Cortex of kidney (tissue), 1 donor: ENCODE measurements at places on chromosomes 6 and 20.

DNA sequence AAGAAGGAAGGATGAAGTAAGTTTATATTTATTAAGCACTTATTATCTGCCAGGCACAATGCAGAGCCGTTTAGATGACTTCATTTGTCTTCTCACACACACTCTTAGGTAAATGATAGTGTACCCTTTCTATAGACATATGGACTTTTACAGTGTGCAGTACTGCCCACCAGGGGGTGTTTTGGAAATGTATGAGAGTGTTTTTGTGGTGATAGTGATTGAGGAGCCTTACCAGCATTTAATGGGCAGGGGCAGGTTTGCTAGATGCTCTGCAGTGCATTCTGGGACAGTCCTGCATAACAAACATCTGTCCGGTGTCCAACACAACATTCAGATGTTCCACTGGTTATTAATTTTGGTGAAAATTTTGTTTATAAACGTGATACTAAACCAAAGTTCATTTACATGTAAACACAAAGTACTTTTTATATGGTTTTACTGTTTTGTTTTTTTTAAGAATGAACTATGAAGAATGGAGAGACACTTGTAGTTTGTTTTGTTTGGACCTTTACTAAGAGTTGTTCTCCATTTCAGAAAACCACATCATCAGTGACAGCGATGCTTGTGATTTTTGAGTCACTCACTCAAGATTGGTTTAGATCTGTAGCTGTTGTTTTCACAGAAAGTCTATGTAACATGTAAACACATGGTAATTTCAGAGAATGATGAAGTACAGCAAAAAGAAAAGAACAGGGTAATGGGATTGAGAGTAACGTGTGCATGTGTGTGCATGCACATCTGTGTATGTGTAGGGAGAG is 19.9 kb downstream of the KCNS1 start:
- DNase-seq, result no peak

GRCh38 chr20:48725555-48725991 is 102.2 kb downstream of the PREX1 start:
- no peak for DNase-seq

DNA sequence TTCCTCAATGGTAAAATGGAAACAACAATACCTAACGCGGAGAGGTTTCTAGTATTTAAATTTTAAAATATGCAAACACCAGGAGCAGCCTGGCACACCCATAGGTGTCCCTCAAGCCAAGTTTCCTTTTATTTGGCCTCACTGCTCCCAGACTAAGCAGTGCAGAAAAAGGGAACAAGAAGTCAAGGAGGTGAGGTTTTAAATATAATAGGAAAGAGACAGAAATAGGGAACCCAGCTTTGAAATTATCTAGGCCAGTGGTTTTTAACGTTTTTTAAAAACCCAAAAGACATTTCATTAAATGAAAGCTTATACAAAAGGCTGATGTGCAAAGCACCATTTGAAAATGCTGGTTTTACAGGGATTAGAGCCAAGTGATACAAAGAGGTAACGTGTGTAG is 109.6 kb downstream of the SLC22A3 start:
- no peak for DNase-seq

DNA sequence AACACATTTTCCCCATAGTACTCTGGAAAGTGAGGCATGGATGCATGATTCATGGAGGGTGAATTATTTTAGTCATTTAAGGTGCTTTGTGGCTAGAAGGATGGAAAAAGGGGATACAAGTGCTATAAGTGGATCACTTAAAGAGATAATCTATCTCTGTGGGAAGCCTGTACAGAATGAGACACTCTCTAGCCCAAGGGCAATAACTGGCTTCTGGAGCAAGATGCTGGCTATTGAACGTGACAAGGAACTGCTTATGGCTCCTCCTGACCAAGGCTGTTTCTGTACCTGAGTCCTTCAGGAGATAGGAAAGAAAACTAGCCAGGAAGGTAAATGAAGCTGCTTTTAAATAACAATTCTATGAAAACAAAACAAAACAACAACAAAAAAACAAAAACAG is 590.7 kb downstream of the EYS start:
- DNase-seq, result no peak

DNA sequence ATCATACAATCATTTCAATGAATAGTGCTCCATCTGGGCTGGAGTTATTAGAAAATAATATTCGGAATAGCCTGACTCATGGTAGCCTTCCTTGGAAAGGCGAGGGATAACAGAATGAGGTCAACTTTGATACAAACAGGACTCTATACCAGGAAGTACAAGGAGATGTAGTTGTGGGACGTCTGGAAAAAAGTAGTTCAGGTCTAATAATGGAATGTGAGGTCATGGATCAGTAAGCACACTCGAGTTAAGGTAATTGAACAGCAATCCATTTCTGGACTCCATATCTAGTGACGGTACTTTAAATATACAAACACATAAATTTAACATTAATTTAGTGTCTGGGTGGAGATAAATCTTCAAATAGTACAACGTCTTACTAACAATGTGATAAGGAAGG is 1204.0 kb upstream of the ADGRB3 start:
- DNase-seq, result no peak

GRCh38 chr20:22160101-22160652 is 424.2 kb downstream of the FOXA2 start:
- DNase-seq, result no peak

DNA sequence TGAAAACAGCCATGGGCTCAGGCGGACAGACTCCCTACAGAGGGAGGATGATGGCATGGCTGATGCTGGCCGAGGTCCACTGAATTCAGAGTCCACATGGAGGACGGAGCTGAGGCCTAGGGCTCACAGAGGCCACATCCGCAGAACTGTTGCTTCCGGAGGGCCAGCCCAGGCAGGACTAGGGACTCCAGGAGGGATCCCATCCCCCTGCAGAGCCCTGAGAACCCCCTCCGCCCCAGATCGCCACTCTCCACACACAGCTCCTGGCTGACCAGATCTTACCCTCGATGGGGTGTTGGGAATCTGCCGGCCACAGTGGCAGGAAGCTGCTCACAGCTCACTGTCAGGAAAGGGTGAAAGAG is 399.2 kb downstream of the TAF4 start:
- DNase-seq, result no peak

DNA sequence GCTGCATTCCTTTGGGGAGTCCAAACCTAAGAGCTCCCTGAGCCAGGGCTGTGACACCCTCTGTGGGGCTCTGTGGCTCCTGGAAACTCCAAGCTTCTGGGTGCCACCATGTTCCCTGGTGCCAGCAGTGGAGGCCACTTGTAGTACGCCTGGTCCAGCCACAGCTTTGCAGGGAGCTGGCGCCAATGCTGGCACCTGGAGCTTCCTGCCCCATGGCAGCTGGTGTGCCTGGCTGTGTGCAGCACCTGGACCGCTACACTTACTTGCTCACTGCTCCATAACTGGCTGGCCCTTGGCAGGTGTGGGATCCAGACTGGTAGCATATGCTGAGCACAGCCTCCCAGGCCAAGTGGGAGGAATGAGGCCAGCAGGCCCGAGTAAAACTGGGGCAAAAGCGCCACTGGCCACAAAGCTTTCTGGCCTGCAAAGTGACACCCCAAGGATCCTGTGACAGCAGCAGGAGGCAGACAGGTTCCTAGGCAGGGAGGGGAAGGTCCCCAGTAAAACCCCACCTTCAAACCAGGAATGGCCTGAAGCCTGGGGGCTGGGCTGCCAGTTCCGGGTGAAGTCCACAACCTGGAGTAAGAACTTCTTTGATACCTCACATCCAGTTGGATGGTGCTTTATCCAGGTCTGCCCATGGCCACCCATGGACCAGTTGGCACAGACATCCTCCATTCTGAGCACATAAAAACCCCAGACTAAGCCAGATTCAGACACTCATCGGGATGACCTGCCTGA is 461.0 kb downstream of the TBC1D32 start:
- no peak for DNase-seq
